BJ (cell line): ENCODE measurements at places on chromosomes 6 and 20.

DNA sequence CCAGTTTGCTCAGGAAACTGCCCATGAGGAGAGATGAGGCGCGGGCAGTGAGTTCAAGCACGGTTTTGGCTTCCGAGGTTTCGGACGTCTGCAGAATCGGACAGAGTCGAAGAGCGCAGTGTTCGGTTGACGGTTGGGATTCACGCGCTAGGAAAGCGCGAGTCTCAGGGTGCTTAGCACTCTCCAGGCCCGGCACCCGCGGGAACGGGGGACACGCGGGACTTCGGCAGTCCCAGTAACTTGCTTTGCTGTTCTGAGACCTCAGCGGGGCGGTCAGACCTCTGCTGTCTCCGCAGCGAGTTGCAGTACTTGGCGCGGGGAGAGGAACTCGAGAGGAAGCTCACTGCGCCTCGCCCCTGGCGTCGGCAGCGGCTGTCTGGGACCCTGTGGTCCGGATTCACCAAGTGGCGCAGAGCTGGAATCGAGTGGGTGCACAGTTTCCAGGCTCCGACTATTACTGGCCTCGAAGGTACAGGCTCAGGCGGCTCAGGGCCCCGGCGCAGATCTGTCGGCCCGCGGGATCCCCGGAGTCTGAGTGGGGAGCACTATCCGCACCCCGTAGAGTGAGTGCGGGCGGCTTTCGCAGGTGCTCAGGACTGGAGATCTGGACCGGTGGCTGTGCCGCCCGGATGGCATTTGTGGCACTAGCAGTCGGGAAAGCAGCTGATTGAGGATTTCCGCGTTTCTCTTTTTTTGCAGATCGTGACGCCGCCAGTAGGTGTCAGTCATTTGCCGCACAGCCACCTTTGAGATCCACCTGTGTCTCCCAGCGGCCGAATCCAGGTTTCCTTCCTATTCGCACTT lies at the start of gene POM121L2:
Gene POM121L2 (minus strand): TSS at position 128 of the 804 bp plus-strand sequence. CDS start 103 bp downstream, at position 25.
- no peak for DNase-seq

- DNase-seq, result no peak
Measured at GRCh38 chr6:121694389-121694788, 258.9 kb downstream of the GJA1 start.

- peak; percentile 37 for DNase-seq
Measured at GRCh38 chr20:31972471-31973021, 4.6 kb downstream of the XKR7 start.

- DNase-seq, result no peak
Measured at GRCh38 chr6:169801396-169802160, 50.2 kb downstream of the ERMARD start.

DNA sequence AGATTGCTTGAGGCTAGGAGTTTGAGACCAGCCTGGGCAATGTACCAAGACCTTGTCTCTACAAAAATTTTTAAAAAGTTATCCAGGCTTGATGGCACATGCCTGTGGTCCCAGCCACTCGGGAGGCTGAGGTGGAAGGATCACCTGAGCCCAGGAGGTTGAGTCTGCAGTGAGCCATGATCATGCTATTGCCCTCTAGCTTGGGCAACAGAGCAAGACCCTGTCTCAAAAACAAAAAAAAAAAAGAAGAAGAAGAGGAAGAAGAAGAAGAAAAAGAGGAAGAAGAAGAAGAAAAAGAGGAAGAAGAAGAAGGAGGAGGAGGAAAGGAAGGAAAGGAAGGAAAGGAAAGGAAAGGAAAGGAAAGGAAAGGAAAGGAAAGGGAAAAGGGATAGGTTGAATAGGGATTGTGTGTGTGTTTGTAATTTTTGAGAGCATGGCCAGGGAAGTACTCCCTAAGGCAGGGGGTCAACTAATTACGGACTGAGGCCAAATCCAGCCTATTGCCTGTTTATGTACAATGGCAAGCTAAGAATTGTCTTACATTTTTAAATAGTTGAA lies 43.0 kb upstream of the ZNF217 start:
- DNase-seq, result no peak

GRCh38 chr6:47303342-47303741 lies 6.4 kb downstream of the TNFRSF21 start:
- no peak for DNase-seq

DNA sequence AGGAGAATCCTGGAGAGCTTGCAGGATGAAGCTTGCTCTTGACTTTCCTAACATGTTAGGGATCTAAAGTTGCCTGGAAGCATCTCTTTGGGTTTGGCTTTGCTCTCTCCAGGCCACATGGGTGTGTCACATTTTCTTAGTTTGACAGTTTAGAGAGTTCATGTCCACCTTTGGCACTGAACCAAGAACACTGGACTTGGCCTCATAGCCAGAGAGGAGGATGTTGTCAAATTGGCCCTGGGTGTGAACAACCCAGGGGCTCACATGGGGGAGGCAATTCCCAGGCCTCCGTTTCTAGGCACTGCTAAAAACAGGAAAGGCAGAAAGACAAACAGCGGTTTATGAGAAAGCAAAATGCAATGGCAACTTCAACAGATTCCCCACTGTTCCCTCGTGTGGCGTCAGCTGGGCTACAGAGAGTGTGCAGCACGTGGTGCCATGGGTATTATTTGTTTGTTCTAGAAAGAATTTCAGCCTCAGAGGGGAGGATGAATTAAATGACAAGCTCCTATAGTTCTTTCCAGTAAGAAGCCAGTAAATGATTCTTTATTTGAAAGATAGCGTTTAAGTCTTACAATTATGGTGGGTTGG lies 93.9 kb downstream of the CLIC5 start:
- no peak for DNase-seq

- no peak for DNase-seq
Measured at GRCh38 chr6:28401172-28401571, 1.6 kb upstream of the ZSCAN12 start.

- no peak for DNase-seq
Measured at GRCh38 chr6:15296735-15297134, 50.9 kb downstream of the JARID2 start.

GRCh38 chr20:58209652-58210397 lies 18.6 kb downstream of the ANKRD60 start:
- DNase-seq, result no peak

DNA sequence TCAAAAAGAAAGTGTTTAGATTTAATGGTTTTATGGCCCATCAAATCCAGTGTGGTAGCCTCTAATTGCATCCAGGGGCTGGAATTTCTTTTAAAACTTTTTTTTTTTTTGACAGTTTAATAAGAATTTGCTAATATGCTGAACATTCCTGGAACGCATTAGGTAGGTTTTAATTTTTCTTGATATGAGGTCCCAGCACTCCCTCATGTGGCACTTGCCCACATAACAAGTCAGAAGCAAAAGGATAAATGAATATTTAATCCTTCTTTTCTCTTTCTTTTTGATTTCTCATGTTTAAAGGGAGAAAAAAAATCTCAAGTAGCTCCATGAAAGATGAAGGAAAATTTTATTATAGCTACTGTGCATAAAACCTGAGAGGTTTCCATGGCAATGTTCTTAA lies 13.5 kb downstream of the HAO1 start:
- DNase-seq, result no peak

DNA sequence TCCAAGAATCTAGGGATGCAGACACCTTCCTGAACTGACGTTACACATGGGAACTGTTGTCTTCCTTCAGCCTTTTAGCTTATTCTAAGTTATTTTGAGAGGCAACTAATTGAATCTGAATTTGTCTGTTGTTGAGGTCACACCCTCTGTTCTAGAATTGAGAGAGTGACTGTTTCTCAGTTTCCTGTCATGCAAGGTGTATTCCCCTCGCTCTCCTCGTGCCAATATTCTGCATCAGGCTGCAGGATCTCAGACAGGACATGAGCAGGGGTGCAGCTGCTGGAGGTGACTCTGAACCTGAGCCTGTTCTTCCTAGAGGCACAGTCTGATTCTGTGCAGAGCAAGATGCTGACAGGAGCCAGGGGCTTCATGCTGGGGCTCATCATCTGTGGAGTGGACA lies 52.5 kb downstream of the HLA-DPB1 start:
- no peak for DNase-seq

GRCh38 chr6:21594416-21595281 lies 1.1 kb downstream of the SOX4 start:
- DNase-seq, result no peak

DNA sequence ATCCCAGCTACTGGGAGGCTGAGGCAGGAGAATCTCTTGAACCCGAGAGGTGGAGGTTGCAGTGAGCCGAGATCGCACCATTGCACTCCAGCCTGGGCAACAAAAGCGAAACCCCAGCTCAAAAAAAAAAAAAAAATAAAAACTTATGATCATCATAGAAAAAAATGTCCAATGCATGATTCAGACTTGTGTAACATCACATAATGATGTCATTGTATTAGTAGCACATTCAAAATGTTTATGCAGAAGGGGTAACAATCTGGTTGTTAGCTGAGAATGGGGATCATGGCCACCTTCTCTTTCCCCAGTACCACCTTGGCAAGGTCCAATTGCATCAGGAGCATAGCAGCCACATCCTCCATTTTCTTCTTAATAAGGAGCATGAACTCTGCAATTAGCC lies 137.6 kb upstream of the MARCKS start:
- no peak for DNase-seq

GRCh38 chr20:41249411-41250281 lies 67.9 kb downstream of the ZHX3 start:
- DNase-seq, result peak; percentile 59

GRCh38 chr20:37379967-37380828 lies 34.3 kb downstream of the SRC start:
- DNase-seq, result no peak

DNA sequence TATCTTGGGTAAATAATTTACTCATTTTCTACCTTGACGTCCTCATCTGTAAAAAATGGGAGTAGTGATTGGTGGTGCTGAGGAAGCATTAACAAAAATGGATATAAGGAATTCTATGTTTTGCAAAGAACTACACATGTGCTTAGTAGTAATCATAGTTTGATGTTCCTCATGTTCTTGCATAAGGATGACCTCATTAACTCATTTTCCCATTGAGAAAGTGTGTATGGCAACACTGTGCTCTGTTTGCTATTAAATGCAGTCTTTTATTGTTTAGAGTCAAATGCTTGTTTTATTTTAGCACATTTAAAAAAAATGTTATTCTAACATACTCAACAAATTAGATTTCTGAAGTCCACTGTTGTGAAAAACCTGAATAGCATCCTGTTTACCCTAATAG lies 211.2 kb upstream of the RSPO3 start:
- DNase-seq, result no peak

DNA sequence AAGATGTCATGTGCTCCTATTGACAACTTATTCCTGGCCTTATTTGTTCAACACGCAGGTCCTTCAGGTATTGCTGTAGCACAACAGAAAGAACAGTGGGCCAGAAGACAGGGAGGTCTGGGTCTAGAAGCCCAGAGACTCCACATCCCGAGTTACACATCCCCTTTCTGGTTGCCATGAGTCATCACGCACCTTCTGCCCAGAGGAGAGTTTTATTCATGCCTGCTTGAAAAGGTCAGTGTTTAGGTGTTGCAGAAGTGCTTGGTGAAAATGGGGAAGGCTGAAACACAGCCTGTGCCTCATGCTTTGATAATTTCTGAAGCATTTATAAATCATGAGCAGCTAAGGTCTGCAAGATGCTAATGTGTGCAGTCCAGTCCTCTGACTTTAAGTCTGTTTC lies 256.4 kb downstream of the GMPR start:
- no peak for DNase-seq

- peak; percentile 26 for DNase-seq
Measured at GRCh38 chr6:34912715-34913464, 23.8 kb downstream of the ANKS1A start.

- DNase-seq, result no peak
Measured at GRCh38 chr6:108945681-108946159, 97.5 kb downstream of the ARMC2 start.

DNA sequence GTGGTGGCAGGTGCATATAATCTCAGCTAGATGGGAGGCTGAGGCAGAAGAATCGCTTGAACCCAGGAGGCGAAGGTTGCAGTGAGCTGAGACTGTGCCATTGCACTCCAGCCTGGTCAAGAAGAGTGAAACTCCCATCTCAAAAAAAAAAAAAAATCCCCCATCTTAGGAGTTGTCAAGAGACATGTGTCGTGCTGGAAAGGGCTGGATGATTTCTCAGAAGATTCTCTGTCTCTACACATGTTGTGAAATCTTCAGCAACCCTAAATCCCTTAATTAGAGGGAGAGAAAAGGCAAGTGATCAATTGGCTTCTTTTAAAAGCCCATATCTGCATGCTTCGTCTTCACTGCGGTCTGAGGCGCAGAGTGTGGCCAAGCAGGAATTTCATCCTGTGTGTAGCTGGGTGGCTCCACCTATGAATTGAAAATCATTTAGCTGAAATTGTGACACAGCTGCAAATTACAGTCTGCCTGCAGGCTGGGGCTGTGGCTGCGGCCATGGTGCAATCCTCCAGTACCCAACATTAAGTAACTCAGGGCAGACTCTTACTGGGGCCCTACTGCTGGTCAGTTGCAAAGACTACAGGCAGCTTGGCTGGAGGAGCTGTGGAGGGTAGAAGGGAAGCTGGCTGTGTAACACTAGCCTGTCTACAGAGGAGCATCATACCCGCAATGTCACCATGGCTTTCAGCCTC lies 3.2 kb upstream of the TGM3 start:
- no peak for DNase-seq

DNA sequence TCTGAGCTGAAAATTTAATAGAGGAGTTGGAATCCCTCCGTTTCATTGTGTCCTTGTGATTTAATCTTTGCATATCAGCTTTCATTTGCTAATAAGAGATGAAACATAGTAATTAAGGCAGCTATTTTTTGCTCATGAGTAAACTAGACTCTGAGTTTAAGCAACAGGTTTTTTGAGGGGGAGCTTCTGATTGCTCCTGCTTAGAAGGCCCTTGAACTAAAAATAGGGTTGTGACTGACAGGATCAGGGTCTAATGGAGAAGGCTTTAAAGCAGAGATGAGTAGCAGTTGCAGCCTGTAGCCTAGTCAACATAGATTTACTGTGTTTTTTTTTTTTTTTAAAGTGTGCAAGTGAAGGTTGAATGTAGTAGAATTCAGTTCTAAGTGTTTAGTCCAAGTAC lies 17.4 kb downstream of the HSF2 start:
- no peak for DNase-seq

- DNase-seq, result no peak
Measured at GRCh38 chr6:147285087-147285855, 81.1 kb downstream of the STXBP5 start.

DNA sequence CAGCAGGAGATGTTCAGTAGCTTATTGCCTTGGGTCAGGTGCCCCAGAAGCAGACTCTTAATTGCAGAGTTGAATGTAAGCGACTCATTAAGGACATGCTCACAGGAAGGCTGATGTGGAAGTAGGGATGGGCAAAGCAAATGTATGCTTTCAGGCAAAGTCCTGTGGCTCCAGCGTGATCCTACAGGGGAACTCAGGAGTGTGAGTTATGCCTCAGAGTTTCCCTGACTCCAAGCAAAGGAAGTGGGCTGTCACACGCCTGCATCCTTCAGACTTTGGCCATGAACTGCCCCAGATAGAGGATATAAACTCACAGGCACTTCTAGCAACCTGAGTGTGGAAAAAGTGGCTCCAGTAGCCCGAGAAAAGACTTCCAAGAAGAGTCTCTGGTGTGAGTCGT lies 64.9 kb upstream of the ZNF133 start:
- DNase-seq, result no peak

GRCh38 chr20:49877386-49877921 lies 37.9 kb downstream of the SPATA2 start:
- DNase-seq, result no peak
